Fibroblast of lung (primary cell): ENCODE measurements at places on chromosomes 5 and 9.

DNA sequence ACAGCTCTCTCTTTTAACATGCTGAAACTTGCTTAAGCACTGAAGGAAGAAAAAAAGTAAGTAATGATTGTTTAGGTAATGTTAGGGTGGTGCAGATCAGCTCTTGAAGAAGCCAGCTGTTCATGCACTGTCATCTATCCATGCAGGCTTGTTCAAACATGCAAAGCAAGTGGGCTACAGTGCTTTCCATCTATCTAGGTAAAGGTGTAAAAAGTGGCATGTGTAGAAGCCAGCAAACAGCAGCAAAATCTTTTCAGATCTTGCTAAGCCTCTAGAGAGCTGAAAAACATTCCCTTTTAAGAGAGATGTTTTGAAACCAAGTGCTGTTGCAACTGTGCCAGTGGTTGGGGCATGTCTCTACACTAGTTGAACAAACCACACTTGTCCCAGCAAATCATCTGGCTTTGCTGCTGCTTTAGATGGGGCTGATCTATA, 214.4 kb downstream of the EFNA5 start:
- peak; percentile 18 for DNase-seq

DNA sequence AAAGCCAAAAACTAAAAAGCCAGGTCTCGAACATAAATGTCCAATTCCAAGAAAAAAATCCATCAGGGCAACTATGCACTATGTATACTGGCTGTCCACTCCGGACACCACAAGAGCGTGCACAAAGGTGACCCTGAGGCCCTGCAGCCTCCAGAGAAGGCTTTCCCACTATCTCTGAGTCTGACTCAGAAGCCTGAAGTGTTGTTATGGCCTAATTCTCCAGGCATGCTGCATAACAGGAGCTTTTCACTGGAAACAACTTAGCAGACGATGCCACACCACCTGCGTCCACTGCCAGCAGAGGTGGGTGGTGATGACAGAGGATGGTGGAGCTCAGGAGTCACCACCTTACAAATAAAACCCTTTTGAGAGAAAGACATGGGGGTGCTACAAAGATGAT, 63.7 kb downstream of the HABP4 start:
- peak; percentile 51 for DNase-seq

DNA sequence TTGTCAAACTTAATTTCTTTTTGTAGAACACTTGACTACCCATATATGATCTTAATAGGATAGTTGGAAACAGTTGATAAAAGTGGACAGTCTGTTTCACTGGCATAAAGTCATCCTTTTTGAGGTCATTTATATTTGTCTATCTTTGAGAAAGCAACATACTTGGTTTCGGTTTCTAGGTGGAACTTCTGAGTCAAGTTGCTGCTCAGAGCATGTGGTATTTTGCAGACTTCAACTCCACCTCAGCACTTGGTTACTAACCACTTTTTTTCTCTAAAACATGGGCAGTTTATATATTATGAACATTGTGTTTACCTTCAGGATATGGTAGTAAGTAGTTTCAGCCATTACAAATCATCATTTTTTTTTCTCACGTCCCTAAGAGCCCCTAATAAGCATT, 1749.0 kb upstream of the C9orf72 start:
- DNase-seq = no peak

DNA sequence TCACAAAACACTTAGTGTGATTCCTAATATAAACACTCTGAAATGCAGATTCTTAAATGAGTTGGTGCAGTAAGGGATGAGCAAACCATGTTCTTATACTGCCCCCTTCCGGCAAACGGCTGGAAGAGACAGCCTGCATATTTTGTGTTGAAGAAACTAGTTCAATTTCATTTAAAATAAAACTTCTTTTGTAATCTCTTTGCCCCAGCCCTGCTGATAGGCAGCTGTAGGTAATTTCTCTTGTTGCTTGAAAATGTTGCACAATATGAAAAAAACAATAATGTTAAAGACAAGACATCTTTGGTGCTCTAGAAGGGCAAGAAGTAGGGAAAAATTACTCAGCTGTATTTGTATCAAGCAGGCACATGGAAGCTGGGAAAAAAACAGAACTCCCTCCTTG, 89.7 kb upstream of the CCNG1 start:
- DNase-seq = peak; percentile 34

DNA sequence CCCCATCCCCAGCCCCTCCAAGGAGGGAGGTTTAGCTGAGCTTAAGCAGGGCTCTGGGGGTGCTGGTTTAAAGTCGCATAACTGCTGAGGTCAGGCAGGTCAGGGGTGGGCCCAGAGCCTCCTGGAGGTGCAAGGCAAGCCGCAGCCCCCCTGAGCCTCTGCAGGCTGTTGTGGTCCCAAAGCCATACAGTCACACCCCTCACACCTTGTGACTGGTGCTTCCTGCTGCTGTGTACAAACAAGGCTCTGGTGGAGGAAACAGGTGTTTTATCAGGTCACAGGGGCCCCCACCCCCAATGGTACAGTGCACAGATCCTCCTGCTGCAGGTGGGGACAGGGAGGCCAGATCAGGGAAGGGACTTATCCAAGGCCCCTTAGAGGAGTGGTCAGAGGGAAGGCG, 8.0 kb downstream of the TCF7 start:
- no peak for DNase-seq

GRCh38 chr9:33129886-33130881, 37.0 kb downstream of the B4GALT1 start:
- DNase-seq = peak; percentile 62

GRCh38 chr5:116469631-116470030, 105.0 kb downstream of the SEMA6A start:
- no peak for DNase-seq

DNA sequence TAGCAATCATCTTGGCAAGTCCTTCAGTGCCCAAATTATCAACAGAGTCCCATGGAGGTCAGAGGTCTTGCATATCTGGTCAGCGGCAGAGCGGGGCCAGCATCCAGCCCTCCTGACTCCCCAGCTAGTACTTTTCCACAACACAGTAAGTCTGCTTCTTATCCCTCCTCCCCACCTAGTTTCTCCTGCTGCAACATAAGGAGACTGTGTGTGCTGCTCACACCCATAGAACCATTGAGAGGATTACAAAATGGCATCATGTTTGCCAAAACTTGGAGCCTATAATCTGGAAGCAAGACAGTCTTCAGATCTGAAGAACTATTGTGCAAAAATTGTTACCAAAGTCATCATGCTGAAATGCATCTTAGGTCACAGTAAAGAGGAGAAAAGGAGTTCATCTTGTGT, 125.8 kb upstream of the ZNF366 start:
- peak; percentile 72 for DNase-seq
